ENCODE measurements at places on chromosomes 5 and 9.
A peak's percentile ranks its signal among the peaks of the same experiment; 100 is the strongest.

- DNase-seq: peak; percentile 45
Observed at GRCh38 chr5:119343766-119344165, 12.1 kb upstream of the TNFAIP8 start.

- DNase-seq: no peak
Observed at GRCh38 chr5:116271446-116272025, 186.7 kb downstream of the COMMD10 start.

DNA sequence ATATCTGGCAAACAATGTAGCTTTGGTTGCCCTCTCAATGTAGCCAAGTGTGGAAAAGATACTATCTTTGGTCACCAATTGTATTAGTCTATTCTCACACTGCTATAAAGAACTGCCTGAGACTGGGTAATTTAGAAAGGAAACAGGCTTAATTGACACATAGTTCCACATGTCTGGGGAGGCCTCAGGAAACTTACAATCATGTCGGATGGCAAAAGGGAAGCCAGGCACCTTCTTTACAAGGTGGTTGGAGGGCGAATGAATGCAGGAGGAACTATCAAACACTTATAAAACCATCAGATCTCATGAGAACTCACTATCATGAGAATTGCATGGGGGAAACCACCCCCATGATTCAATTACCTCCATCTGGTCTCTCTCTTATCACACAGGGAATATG, 133.1 kb upstream of the TBCA start:
- DNase-seq: no peak

GRCh38 chr9:15889555-15889954, 336.7 kb downstream of the CCDC171 start:
- no peak for DNase-seq

DNA sequence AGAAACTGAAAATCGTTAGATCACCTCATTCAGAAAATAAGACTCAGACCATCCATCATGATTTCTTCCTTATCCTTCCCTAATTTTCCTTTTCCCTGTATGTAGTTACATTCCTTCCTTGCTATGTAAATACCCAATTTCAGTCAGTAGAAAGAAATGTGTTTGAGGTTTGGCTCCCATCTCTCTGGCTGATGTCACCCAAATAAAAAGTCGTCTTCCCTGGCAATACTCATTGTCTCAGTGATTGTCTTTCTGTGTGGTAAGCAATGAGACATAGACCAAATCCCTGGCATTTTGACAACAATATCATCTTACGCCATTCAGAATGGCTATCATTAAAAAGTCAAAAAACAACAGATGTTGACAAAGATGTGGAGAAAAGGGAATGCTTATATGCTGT, 303.9 kb upstream of the EDIL3 start:
- DNase-seq: no peak

GRCh38 chr5:110852053-110852452, 113.2 kb downstream of the SLC25A46 start:
- no peak for DNase-seq

DNA sequence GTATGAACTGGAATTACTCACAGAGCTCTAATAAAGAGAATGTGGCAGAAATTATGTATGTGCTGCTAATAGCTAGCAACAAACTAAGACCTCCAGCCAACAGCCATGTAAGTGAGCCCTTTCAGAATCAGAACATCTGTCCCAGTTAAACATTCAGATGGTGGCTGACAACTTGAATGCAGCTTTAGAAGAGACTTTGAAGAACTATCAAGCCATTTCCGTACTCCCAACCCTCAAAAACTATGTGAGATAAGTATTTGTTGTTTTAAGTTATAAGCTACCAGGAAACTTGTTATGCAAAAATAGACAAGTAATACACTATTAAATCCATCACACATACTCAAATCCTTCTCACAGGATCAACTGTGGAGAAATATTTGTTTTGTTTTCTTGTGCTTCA, 205.2 kb upstream of the EDIL3 start:
- no peak for DNase-seq

- no peak for DNase-seq
Observed at GRCh38 chr5:606061-606460, 6.1 kb upstream of the CEP72 start.

GRCh38 chr5:123107343-123108244, 18.6 kb downstream of the PRDM6 start:
- DNase-seq: no peak

DNA sequence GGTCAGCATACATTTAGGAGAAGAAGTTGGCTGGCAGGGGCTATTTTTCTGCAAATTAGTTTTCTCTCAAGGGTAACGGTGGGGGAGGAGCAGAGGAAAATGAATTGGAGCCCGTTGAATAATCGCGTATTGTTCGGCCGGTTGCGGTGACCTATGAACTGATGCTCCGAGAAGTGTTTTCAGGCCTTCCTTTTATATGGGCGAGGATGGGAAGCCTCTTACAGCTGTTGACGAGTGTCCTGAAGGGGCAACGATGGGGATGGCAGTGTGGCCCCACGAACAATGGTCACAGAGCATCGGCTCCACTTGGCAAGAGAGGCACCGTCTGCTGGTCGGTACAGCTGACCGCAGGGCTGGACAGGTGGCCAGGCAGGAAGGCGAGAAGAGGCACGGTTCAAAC, 400.7 kb downstream of the ZSWIM6 start:
- no peak for DNase-seq

GRCh38 chr5:93395971-93396379, 185.0 kb downstream of the NR2F1-AS1 start:
- no peak for DNase-seq

GRCh38 chr5:79666758-79667157, 22.9 kb upstream of the CMYA5 start:
- DNase-seq: no peak

- DNase-seq: no peak
Observed at GRCh38 chr9:77218612-77219011, 41.3 kb downstream of the VPS13A start.
